B cell (primary cell): ENCODE measurements at places on chromosomes 7 and 10. TPM values are rescaled to one million over a fixed set of nuclear protein-coding genes. Genes with fewer than 3 reads are reported as not detected.

- DNase-seq, result no peak
Observed at GRCh38 chr7:22911889-22912288, 89.2 kb upstream of the TOMM7 start.

DNA sequence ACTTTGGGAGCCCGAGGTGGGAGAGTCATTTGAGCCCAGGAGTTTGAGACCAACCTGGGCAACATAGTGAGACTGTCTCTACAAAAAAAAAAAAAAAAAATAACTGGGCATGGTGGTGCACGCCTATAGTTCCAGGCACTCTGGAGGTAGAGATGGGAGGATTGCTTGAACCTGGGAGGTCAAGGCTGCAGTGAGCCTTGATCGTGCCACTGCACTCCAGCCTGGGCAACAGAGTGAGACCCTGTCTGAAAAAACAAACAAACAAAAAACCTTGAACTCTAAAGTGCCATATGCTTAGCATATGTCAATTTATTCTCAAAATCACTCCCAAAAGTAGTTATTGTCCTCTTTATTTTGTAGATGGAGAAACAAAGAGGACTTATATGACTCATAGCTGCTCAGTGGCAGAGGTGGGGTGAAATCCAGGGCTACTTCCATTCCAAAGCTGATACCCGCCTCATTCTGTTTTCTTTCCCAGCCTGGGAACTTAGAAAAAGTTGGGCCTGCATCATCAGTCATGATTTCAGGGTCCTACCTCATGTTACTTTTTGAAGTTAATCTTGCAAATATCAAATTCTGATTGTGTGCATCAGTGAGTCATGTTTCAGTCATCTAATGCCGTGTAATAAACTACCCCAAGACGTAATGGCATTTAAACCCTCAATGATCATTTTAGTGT, 13.3 kb downstream of the DHTKD1 start:
- DNase-seq, result no peak

DNA sequence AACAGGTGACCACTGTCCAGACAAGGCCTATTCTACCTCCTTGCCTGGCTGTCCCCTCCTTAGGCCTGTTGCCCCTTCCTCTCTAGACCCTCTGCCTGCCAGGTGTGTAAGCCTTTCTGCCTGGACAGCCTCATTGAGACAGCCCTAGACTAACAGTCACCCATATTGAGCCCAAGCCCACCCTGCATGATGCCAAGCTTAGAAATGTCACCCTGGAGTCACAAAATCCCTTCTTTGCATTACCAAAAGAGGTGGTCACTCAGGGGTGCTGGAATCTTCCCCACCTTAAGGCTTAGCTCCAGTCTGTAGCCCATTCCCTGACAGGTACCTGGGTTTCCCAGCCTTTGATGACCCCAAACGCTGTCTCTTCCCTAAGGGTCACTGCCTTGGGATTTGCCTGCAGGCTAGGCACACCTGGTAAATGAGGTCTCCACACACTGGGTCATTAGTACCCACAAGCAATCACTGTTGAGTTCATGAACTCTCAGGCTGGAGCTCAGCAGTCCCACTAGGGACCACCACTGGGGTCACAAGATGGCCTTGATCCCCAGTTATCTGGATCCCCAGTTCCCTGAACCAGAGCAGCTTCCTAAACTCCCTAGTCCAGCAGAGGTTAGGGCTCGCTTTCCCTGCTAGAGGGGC, 54.9 kb upstream of the CAMK2B start:
- no peak for DNase-seq

GRCh38 chr10:69636273-69636575, 6.2 kb downstream of the FAM241B start:
- no peak for DNase-seq

- no peak for DNase-seq
Observed at GRCh38 chr10:108375691-108376090, 1211.2 kb upstream of the SORCS1 start.

- peak; percentile 68 for DNase-seq
Observed at GRCh38 chr7:2979201-2979631, 64.5 kb downstream of the CARD11 start.

- DNase-seq, result no peak
Observed at GRCh38 chr10:586716-587115, 102.8 kb downstream of the DIP2C start.

- DNase-seq, result peak; percentile 60
Observed at GRCh38 chr10:101216207-101217043, 12.8 kb downstream of the LBX1 start.

DNA sequence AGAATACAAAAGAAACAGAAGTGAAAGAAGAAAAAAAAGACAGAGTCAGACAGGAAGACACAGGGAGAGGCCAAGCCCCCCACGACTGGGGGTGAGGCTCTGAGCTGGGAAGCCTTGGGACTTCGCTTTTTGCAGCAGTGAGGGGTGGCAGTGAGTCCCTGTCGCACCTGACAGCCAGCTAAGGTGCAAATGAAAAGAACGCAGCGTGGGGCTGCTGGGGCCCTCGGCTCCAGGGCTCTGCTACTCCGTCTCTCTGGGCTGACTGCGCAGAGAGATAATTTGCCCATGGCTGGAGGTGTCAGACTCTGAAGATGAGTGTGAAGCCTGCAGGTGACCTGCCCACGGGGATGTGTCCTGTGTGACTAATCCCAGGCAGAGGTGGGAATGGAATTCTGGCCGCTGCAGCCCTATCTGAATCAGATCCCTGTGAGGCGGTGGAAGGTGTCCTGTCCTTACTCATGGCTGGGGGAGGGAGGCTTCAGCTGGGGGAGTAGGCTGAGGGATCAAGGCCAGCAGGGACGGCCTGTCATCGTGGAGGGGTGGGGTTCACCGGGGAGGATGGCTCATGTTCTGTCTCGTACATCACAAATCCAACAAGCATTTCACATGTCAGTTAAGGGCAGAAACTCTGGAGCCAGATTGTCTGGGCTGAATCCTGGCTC, 96.4 kb downstream of the SLIT1 start:
- no peak for DNase-seq

DNA sequence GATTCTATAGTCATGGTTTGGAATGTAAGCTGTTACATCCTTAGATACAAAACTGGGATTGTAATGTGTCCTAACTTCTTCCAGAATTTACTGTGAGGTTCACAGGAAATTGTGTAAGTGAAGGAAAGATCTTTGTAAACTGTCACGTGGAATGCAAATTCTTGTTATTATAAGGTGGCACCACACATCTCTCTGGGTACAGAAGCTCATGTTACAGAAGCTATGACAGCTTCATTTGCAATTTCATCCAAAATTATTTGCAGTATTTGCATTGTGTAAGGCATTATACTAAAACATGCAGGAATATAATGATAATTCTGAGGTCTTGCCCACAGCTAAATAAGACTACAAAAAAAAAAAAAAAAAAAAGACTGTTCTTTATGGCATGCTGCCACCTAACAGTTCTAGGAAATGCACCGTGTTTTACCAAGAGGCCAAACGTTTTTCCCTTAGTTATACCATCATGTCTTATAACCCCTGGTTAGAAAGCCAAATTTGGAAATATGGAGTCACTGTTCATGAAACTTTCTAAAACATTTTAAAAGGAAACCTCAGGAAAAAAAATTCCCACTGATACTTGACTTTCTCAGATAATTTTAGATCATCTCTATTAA, 17.6 kb downstream of the MINDY3 start:
- no peak for DNase-seq

- DNase-seq, result no peak
Observed at GRCh38 chr10:79384773-79385391, 37.6 kb downstream of the PPIF start.

DNA sequence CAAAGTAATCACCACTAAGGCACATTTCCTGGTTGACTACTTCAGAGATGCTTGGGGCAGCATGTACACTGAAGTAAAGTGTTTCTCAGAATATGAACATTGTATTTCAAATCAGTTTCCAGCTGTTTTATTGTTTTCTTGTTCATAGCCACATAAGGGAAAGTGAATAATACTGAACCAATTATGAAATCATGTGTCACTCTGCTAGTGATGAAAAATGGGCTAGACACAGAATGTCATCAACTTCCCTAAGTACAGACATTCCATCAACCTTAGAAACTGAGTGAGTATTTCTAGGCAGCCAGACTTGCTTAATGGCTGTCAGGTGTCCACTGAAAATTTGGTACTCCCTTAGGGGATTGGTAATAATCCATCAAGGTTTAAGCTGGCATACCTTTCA, 603.5 kb downstream of the ARL4A start:
- no peak for DNase-seq

DNA sequence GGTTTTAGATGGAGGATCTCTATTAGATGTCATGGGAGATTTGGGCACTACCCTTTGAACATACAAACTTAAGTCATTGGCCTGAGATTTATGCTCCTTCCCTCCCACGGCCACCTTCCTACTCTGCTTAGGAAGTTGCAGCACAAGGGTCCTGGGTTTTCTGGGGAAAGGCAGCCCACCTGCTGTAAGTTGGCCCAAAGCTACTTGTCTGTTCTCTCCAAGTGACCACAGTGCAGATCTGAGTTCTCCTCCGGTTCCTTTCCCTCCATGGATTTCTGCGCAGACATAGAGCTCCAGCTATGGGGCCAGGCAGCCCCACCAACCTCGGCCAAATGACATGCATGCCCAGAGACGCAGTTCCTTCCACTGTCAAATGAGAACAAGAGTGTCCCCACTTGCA, 12.8 kb upstream of the C10orf53 start:
- no peak for DNase-seq

DNA sequence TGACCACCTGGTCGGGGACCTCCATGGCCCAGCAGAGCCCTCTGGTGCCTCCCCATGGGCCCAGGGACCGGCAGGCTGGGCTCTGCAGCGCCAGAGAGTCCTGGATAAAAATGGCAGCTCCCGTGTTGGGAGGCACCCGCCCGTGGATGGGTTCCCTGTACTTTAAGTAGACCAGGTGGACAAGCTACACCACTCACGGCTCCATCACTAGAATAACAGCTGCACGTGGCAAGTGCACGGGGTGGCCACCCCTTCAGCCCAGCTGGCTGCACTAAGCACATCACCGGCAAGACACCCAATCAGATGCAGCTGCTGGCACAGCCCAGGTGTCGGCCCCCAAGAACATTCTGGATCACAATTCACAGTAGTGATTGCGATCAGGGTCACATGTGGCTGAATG, 69.8 kb downstream of the DIP2C start:
- peak; percentile 45 for DNase-seq

- no peak for DNase-seq
Observed at GRCh38 chr10:110443239-110444003, 54.3 kb upstream of the DUSP5 start.

GRCh38 chr10:70212879-70213278, 20.4 kb downstream of the PPA1 start:
- DNase-seq, result no peak

DNA sequence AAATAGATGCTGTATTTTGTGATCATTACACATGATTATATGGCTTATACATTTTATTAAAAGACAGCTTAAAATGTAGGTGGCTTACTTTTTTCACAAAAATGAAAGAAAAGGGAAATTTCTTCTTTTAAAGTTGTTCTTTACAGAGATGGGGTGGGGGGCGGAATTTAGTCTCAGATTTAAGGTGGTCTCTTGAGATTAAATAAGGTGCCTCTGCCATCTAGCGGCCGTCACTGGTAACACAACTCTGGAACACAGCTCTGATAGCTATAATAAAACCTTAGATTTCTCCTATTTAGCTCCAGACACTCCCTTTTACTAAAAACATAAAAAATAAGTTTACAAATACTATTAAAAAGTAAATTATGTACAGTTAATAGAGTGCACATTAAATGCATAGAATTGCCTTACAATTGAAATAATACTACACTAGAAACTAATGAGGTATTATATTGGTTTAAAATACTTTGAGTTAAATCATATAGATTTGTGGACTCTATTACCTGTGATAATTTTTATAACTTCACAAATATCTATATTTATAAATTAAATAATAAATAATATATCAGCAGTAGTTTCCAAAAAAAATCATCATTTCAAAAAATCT, 210.9 kb downstream of the DGKB start:
- DNase-seq, result peak; percentile 44

GRCh38 chr7:2063563-2064260, 169.0 kb downstream of the MAD1L1 start:
- DNase-seq, result no peak

- peak; percentile 34 for DNase-seq
Observed at GRCh38 chr10:103855424-103855823, at the start of gene SH3PXD2A. TSS of gene SH3PXD2A (minus strand) at chr10:103855576. CDS start at chr10:103855266, 310 bp downstream.

DNA sequence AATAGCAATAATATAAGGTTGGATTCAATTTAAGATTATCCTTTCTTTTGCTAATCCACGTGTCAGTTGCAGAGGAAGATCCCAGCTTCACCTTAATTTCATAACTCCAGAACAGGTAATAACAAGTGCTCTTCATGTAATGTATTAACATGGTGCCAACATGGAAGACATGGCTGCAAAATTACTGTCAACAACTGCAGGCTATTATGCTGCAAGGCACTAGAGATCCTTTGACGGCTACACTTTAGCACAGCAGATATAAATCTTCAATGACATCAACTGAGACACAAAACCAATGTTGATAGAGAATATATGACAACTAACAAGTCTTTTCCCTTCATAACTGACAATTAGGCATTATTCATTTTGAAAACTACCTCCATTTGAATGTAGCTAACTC, 96.1 kb downstream of the RNF133 start:
- no peak for DNase-seq

GRCh38 chr10:92848441-92849233, at the start of gene EXOC6:
TSS of gene EXOC6 (plus strand) at chr10:92848520. CDS start at chr10:92848534, 14 bp downstream.
- DNase-seq, result peak; percentile 96

DNA sequence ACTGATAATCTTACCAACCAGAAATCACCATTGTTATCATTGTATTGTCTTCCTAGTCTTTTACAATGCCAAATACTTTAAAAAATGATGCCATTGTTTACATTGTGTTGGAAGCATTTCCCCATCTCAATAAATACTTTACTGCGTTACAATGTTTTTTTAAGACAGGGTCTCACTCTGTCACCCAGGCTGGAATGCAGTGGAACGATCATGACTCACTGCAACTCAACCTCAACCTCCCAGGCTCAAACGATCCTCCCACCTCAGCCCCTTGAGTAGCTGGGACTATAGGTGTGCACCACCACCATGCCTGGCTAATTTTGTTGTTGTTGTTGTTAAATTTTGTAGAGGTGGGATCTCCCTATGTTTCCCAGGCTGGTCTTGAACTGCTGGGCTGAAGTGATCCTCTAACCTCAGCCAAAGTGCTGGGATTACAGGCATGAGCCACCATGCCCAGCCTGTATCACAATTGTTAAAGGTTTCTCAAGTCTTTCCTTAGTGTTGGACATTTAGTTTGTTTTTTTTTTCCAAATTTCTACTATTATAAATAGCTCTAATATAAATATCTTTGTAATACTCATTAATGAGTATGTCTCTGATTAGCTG, 13.5 kb downstream of the LRMDA start:
- DNase-seq, result no peak

APBB1IP gene
- total RNA-seq, result 97.0 and 99.8 TPM in 2 replicates

AOAH gene
- total RNA-seq, result 4.7 and 5.0 TPM in 2 replicates

TDRD1 gene
- 0.22 and 0.29 TPM in 2 replicates for total RNA-seq

HKDC1 gene
- total RNA-seq, result not detected in 2 replicates

C10orf143 gene
- 9.1 and 12.3 TPM in 2 replicates for total RNA-seq

GALNT17 gene
- not detected in 2 replicates for total RNA-seq

PIP gene
- not detected in 2 replicates for total RNA-seq

NME8 gene
- not detected in 2 replicates for total RNA-seq
